ENCODE measurements at places on chromosomes 1 and 21.

DNA sequence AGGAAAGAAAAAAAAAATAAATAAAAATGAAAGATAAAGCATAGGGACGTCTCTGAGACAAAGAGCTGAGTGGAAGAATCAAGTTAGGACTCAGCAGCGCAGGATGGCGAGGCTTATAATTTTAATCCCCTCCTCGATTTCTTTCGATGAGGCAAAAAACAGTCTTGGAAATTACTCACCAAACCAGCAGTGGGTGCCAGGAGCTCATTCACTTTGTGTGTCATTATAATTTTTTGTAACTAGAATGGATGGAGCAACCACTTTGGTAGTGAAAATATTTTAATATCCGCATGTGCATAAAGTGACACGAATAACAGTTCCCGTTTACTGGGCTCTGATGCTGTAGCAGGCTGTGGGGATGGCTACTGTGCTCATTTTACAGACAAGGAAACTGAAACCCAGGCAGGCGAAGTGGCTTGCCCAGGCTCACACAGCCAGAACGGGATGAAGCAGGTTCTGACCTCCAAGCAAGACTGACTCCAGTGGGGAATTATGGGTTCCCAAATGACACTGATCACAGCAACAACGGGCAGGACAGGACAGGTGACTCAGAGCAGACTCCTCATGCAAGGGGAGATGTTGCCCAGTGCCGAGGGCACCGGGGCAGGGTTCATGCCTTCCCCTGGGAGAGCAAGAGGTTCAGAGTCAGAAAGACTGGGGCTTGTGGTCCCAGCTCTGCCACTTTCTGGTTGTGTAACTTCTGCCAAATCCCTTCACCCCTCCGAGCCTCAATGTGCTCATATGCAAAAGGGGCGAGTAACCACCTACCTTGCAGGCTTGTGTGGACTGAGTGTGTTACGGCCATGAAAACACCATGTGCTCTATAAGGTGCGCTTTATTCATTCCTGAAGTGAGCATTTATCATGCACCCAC, 63.6 kb downstream of the RUNX3 start:
- no peak for DNase-seq

DNA sequence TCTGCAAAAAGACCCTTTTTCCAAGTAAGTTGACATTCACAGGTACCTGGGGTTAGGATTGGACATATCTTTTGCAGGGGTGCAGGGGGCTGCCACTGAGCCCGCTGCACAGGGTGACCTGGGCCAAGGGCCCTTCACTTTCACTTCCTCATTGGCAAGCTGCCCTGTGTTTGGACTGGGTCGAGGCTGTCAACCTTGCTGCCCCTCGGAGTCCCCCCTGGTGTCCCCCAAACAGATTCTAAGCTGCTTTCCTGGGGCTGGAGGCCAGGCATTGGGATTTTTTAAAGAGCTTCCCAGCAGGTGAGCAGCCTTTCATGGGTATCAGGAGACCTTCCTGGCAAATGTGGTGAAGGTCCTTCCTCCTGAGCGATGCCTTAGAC, 7.9 kb upstream of the UMODL1 start:
- DNase-seq: no peak

DNA sequence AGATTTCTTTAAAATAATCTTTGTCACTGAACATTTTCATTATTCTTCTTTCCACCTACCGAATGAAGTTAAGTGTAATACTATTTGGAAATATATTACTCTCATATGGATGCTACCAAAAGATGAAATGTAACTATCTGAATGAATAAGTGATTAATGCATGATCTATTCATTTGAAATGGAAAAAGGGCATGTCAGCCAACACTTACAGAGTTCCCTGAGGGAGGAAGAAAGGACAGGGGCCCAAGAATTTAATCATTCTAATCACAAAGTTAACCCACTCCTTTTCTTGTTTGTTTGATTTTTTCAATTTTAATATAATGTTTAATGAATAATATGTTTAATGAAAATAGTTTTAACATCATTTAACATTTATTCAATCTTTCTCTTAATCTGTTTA, 129.4 kb downstream of the ZC3H11B start:
- DNase-seq: no peak

GRCh38 chr1:2788506-2789163, 12.9 kb downstream of the TTC34 start:
- DNase-seq: no peak

GRCh38 chr1:203686091-203686632, 59.5 kb downstream of the ATP2B4 start:
- peak; percentile 97 for DNase-seq

DNA sequence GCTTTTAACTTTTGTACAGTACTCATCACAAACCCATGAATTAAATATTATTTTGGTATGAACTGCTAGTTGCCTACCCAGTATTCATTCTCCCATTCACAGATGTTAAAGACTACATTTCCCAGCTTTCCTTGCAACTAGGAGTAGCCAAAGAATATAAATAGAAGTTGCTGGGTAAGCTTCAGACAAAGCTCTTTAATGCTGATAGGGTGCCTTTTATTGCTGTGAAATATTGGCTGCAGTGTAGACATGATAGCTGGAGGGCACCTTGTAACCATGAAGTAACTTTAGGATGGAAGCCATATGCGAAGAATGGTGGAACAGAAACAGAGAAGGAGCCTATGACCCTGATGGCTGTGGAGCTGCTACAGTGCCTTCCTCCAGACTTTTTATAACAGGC, 16.7 kb downstream of the JUN start:
- no peak for DNase-seq

- no peak for DNase-seq
These were observed 8.8 kb upstream of the PHC2 start for GRCh38 chr1:33439662-33440061.

- DNase-seq: no peak
These were observed 70.8 kb upstream of the CLDN14 start for GRCh38 chr21:36550761-36551160.
